ENCODE measurements at places on chromosomes 4 and X. TPM values are rescaled to one million over a fixed set of nuclear protein-coding genes. Genes with fewer than 3 reads are reported as not detected.

GRCh38 chr4:119629142-119629471 lies 503 bp upstream of the PDE5A start:
- H3K4me3 ChIP-seq: peak overlapping the region; percentile 75
- H3K27ac ChIP-seq: no peak overlapping the region
- no peak for DNase-seq
- H3K27me3 ChIP-seq: peaks cover 3% of the 10 kb centered on the region
- H3K4me1 ChIP-seq: peaks cover 3% of the 10 kb centered on the region

The MTNR1A gene
- not detected for total RNA-seq

GRCh38 chrX:12890467-12890866 lies 16.0 kb upstream of the TLR8 start:
- H3K4me3 ChIP-seq: peak overlapping the region; percentile 22
- H3K36me3 ChIP-seq: peaks cover 17% of the 10 kb centered on the region
- H3K27me3 ChIP-seq: no peaks in the 10 kb centered on the region
- DNase-seq: peak; percentile 87

The GYPB gene
- not detected for total RNA-seq

DNA sequence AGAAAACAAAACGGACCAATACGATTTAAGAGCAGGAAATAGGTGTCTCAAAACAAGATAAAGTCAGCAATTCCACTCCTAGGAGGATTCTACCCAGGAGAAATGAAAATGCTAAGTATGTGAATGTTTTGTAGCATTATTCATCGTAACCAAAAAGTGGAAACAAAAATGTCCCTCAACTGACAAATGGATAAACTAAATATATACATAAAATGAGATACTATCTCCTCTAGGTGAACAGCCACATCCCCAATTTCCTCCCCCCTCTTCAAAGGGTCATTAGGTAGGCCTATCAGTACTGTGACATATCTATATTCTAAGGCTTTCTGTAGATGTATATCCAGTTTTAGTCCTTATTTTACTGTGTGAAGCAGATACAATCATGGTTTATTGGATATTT lies 18.0 kb downstream of the DDX3X start:
- H3K27me3 ChIP-seq: no peaks in the 10 kb centered on the region
- H3K27ac ChIP-seq: no peak overlapping the region
- no peaks in the 10 kb centered on the region for H3K4me1 ChIP-seq
- no peak for DNase-seq

The OTC gene
- total RNA-seq: not detected

- no peak overlapping the region for H3K4me3 ChIP-seq
- no peak overlapping the region for H3K27ac ChIP-seq
- no peaks in the 10 kb centered on the region for H3K36me3 ChIP-seq
Observed at GRCh38 chr4:161252520-161253141, 911.2 kb downstream of the FSTL5 start.

The PRR32 gene
- not detected for total RNA-seq

DNA sequence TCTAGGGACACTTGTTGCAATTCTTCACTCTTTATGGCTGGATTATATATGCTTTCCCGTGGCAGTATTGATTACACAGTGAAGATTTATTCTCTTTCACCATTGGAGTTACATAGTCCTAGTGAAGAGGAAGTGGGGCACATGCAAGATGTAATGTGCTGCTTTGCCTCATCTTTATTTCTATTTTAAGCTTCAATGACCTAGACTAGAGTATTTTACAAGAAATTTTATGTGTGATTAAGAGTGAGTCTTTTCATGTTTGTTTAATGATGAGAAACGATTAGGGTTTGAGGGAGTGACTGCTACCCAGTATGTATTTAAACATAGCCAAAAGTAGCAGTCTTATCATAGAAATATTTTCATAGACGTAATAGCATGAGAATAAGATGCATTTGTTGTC lies 30.8 kb downstream of the DIAPH2 start:
- no peaks in the 10 kb centered on the region for H3K36me3 ChIP-seq
- H3K4me3 ChIP-seq: no peak overlapping the region

DNA sequence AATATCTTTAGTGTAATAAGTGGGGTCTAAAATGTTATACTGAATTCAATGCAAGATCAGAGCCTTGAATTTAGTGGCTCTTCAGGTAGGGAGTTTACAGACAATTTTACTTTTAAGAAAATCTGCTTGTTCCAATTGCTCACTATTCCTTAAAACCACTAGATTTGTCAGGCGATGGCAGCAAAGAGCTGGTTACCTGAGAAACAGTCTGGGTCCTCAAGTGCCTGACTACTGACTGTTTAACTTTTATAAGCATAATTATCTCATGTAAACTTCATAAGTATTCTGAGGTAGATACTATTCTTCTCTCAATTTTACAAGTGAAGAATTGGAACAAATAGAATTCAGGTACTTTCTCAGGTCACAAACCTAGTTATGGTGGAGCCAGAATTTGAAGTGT lies 84.3 kb downstream of the RRAGB start:
- H3K36me3 ChIP-seq: no peaks in the 10 kb centered on the region
- H3K4me3 ChIP-seq: no peak overlapping the region
- no peaks in the 10 kb centered on the region for H3K27me3 ChIP-seq
- DNase-seq: no peak

DNA sequence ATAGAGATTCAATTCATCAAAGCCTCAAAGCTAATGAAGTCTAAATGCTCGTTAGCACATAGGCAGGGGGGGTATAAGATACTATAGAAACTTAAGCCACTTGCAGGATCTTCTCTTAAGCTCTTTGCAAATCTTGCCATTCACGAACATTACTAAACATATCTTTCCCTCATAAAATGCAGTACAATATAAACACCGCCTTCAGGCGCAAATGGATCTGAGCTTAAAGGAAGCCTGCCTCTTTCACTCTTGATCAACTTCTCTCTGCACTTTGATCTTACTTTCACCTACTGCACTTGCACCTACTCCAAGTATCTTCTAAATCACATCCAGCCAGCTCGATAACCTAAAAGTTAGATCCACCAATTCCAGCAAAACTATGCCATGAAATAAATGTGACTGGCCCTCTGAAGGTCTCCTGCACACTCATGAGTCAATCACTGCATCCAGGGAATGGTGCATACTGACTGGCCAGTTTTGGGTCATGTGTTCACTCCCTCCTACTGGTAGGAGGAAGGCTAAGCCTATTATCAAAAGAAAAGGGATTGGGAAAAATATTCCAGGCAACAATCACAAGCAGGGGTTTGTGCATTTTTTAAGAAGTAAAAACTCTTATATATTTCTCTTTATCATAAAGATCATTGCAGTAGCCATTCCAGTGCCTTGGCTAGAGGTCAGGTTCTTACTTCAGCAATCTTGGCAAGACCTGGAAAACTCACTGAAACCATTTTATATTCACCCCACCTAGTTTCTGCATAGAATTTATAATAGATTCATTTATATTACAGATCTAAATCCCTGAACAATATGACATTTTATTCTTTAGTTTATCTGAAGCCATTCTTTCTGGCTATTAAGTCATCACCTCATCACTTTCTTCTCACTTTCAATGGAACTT lies 222.0 kb downstream of the PPP3CA start:
- no peaks in the 10 kb centered on the region for H3K27me3 ChIP-seq
- no peak overlapping the region for H3K27ac ChIP-seq
- DNase-seq: no peak
- no peaks in the 10 kb centered on the region for H3K36me3 ChIP-seq
- H3K4me3 ChIP-seq: no peak overlapping the region

GRCh38 chrX:151793886-151794285 lies 59.3 kb downstream of the CNGA2 start:
- no peak overlapping the region for H3K4me3 ChIP-seq
- no peaks in the 10 kb centered on the region for H3K4me1 ChIP-seq
- no peaks in the 10 kb centered on the region for H3K36me3 ChIP-seq

The ITIH6 gene
- not detected for total RNA-seq

GRCh38 chr4:10117359-10118047 lies 904 bp upstream of the WDR1 start:
- DNase-seq: peak; percentile 20
- H3K4me3 ChIP-seq: peak overlapping the region; percentile 83
- H3K36me3 ChIP-seq: peaks cover 11% of the 10 kb centered on the region
- H3K27ac ChIP-seq: peak overlapping the region; percentile 84
- H3K27me3 ChIP-seq: no peaks in the 10 kb centered on the region
- peaks cover 17% of the 10 kb centered on the region for H3K4me1 ChIP-seq
